Fibroblast of skin of right quadriceps (primary cell): ENCODE measurements at places on chromosomes 3 and 15.

DNA sequence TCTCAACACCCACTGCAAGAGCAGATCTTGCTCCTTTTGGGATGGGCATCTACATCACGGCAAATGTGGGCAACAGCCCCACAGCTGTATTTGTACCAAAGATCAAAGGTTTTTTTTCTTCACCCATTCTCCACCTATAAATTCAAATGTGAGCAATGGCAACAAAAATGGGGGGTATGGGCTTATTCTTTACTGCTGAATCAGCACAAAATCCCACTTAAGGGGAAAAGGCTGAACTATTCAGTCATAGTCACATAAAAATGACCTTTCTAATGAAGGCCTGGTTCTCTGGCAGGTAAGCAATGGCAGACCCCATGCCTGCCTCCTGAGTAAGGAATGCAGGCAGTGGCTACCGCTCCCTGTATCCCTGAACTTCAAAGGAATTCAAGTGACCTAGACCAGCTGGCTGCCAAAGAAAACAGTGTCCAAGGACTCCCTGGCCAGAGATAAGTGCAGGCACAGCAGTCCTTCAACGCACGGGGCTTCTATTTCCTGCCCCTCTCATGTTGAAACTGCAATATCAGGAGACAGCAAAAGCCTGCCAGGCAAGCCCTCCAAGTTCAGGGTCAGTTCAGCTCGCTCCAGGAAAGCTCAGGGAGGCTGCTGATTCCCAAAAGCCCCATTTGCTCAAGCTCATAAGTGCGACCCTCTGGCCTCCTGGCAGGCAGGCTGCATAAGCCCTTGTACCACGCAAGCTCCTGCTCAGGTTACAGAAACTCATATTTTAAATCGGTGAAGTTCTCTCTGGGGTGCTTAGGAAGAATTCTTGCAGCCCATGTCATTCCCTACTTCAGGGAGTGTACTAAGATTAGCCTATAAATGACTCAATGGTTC is 134.1 kb downstream of the PDZRN3 start:
- peak; percentile 84 for DNase-seq

GRCh38 chr3:142159083-142159740 is 9.9 kb upstream of the TFDP2 start:
- DNase-seq = no peak

GRCh38 chr15:44468709-44469385 is 41.4 kb downstream of the CTDSPL2 start:
- peak; percentile 68 for DNase-seq

GRCh38 chr15:31511707-31512310 is 185.2 kb downstream of the KLF13 start:
- DNase-seq = no peak

DNA sequence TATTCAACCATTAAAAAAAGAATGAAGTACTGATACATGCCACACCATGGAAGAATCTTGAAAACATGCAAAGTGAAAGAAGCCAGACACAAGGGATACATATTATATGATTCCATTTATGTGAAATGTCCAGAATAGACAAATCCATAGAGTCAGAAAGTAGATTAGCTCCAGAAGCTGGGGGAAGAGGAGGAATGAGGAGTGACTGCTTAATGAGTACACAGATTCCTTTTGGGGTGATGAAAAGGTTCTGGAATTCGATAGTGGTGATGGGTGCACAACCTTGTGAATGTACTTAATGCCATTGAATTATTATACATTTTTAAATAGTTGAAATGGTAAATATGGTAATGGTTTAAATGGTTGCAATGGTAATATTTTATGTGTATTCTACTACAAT is 90.6 kb upstream of the SPATA12 start:
- DNase-seq = peak; percentile 41
